ENCODE measurements at places on chromosomes 6 and 20. TPM values are rescaled to one million over a fixed set of nuclear protein-coding genes. Genes with fewer than 3 reads are reported as not detected.

DNA sequence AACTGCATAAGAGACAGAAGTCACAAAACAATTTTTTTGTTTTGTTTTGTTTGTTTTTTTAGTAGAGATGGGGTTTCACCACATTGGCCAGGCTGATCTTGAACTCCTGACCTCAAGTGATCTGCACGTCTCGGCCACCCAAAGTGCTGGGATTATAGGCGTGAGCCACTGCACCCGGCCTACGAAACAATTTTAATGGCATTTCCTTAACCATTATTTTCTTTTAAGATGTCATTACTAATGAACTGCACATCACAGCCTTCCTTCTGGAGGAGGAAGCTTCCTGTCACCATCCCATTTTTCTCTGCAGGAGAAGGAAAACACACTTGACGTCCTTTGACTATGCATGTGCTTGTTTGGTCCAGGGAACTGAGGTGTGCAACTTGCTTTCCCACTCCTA is 125.3 kb upstream of the AKIRIN2 start:
- no peak for DNase-seq

- no peak for DNase-seq
Measured at GRCh38 chr6:133887156-133887879, 1.6 kb upstream of the TCF21 start.

GRCh38 chr20:62805711-62806382 is 1.2 kb downstream of the OGFR start:
- DNase-seq = no peak

- no peak for DNase-seq
Measured at GRCh38 chr6:161684731-161685475, 411.0 kb upstream of the AGPAT4 start.

GRCh38 chr6:142809947-142810346 is 135.0 kb downstream of the HIVEP2 start:
- no peak for DNase-seq

DNA sequence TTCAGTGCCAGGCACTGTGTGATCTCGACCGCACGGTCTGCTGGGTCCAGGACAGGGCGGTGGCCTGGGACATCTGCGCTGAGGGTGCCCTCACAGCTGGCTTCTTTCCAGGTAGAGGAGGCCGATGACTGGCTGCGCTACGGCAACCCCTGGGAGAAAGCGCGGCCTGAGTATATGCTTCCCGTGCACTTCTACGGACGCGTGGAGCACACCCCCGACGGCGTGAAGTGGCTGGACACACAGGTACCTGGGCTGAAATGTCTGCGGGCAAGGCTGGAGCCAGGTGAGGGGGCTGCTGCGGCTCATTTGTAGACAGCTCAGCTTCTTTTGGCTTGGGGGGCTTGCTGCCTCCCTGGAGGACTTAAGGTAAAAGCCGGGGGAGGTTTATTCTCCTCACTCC is 26.6 kb downstream of the PYGB start:
- no peak for DNase-seq

- DNase-seq = no peak
Measured at GRCh38 chr6:156185113-156185512, 592.1 kb upstream of the ARID1B start.

Gene RCAN2
- total RNA-seq = 6.5 TPM

Gene CST5
- not detected for total RNA-seq

Gene PPP1R14C
- total RNA-seq = 22.1 TPM

Gene TAGAP
- total RNA-seq = 0.83 TPM

Gene C6orf58
- total RNA-seq = not detected

Gene PRSS16
- total RNA-seq = 10.9 TPM
